ENCODE measurements at places on chromosomes 7 and 10.
A peak's percentile ranks its signal among the peaks of the same experiment; 100 is the strongest.

DNA sequence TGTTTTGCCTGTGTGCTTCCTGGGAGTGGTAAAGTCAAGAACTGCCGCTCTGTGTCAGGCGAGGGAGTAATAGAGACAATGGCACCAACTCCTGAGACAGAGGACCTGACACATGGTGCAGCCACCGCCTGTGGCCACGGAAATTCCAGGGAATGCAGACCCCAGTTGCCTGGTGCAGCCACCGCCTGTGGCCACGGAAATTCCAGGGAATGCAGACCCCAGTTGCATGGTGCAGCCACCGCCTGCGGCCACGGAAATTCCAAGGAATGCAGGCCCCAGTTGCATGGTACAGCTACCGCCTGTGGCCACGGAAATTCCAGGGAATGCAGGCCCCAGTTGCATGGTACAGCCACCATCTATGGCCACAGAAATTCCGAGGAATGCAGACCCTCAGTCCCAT lies 8.7 kb downstream of the DIP2C start:
- DNase-seq = no peak

DNA sequence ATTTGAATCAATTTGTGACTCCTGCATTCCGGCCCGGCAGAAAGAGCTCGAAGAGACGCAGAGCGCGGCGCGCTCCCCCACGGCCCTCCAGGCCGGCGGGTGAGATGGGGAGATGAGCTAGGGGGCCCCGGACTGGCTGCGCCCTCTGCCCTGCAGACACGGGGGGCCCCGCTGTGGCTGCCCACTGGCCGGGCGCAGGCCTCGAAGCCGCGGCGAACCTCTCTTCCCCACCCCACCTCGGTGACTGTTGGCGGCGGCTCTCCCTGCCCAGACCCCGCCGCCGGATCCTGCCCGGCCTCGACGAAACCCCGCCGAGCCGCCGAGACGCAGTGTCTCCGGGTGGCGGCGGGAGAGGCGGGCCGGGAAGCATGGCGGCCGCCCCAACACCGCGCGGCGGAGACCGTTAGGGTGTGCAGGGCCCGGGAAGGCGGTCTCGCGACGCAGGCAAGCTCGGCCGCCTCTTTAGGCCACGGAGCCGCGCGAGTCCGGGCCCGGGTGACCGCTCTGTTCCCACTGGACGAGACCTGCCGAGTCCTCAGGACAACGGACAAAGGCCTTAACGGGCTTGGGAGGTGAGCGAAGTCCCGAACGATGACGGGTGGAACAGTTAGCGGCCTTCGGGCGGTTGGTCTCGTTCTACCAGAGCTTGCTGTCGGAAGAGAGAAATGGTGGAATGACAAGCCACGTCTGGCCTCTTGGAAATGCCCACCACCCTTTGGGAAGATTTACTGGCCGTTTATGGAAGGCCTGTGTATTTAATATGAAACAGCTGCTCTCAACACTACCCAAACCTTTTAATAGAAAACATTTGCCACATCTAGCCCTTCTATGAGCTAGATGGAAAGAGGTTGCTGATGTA lies 24.3 kb downstream of the NUP42 start:
- peak; percentile 34 for DNase-seq

GRCh38 chr7:1059200-1060091 lies 15.1 kb downstream of the GPR146 start:
- DNase-seq = no peak

GRCh38 chr10:103651783-103652476 lies 158.4 kb downstream of the NEURL1 start:
- DNase-seq = no peak

GRCh38 chr7:47600199-47601118 lies 18.5 kb upstream of the TNS3 start:
- DNase-seq = no peak

DNA sequence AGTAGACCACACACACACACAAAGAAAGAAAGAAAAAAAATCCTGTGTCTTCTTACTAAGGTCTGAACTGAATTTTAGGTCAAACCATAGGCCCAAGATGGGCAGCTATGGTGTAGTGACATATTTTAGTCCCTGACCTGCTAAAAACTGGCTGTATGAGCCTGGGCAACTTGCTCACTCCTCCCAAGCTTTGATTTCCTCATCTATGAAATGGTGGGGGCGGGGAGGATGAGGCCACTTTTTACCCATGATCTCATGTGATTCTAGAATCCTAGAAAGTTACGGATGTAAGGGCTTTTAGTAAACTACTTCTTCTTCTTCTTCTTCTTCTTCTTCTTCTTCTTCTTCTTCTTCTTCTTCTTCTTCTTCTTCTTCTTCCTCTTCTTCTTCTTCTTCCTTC lies 6.1 kb upstream of the CCL24 start:
- no peak for DNase-seq

GRCh38 chr7:127810113-127810512 lies 158.1 kb downstream of the SND1 start:
- no peak for DNase-seq

DNA sequence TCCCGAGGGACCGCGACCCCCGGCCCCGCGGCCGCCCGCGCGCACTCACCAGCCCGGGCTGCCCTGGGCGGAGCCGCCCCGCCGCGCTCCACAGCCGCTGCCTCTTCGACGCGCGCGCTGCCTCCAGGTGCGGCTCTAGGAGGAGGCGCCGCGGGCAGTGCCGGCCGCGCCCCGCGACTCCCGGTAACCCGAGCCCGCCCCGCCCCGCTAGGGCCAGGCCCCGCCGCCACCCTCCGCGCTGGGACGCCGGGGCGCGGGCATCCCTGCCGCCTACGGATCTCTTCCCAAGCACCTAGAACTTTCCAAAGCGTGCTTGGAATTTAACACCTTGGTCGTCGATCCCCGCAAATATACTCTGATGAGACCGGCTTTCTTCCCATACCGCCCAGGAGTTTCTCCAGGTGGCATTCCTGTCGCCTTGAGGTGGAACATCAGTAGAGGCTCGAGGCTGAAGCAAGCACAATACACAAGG lies at the start of gene SLC26A5:
SLC26A5 (minus strand) TSS at position 159 of the 472 bp plus-strand sequence. CDS start 24,693 bp downstream, outside the sequence.
- peak; percentile 38 for DNase-seq

DNA sequence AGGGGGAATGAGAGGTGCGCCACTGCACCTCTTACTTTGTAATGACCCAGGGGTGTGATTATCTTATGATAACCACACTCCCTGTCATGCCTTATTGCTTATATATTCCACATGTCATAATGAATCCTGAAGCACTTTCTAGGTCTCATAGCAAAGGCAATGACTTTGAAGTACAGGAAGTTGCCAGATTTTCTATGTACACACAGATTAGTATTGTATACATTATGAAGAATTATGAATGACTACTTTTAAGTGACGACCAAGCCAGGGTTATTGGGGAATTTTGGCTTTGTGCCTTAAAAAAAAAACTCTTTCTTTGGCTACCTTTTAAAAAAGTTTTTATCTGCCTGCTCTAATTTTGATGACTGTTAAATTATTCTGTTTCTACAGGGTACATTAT lies 269.6 kb downstream of the MDFIC start:
- no peak for DNase-seq

DNA sequence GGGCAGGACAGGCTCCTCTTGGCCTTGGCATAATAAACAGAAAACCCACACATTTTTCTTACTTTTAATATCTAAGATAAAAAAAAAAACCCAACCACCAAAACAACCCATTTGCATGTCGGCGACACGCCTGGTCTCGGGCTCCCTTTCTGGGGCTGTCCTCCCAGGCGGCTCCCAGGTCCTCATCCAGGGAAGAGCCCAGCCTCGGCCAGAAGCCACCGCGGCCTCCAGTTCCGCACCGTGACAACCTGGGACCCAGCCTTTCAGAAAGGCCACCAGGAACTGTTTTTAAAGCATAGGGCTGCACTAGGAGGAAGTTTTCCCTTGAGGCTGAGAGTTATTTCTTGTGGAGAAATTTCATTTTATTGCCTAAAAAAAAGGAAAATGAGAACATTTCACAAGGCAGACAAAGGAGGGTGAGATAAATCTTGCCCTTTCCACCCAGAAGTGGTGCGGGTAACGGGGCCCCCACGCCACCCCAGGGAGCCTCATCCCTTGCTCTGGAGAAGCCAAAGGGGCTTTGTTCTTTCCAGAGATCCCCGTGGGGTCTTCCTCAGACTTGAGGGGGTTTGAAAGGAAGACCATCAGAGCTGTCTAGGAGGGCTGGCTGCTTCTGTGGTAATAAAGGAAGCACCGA lies 39.2 kb upstream of the MKRN1 start:
- no peak for DNase-seq

DNA sequence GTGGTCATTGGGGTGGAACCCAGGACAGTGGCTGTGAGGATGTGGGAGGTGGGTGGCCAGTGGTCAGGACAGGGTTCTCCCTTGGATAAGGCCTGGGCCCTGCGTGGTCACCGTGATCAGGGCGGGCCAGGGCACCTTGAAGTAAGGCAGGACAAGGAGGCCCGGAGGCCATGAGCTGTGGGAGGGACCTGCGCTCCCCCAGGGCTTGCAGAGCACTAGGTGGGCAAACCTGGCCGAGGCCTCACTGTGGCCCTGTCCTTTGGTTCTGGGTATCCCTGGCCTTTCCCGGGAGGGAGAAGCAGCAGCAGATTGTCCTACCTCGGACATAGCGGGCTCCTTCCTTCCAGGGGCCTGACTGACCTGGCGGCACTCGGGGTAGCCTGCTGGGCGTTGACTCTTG lies 144.8 kb upstream of the RET start:
- DNase-seq = no peak

- DNase-seq = no peak
These were observed 42.9 kb downstream of the ANTXRL start for GRCh38 chr10:46329690-46330016.

DNA sequence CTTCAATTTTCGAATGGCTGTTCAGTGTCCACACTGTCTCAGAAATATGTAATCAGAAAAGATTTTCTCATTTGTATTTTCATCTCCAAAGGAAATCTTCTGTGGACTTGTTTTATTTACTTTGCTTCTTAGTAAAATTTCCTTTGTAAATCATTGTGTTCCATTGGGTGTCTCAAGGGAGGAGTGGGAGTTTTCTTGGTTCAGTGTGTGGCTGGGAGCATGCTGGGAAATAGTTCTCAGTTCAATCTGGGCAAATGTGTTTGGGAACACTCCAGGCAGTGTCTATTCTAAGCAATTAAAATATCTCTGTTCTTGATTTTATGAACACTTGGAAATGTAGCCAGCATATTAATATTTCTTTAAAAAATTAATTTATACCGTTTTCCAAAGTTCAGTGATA lies 1019.8 kb downstream of the CNTNAP2 start:
- no peak for DNase-seq

- no peak for DNase-seq
These were observed 565.4 kb upstream of the NRP1 start for GRCh38 chr10:33899578-33900531.

GRCh38 chr10:12511651-12512050 lies 162.3 kb downstream of the CAMK1D start:
- no peak for DNase-seq

Measured in activated naive CD8-positive, alpha-beta T cell treated with anti-CD3 and anti-CD28 coated beads for 36 hours (primary cell).